ENCODE measurements at places on chromosomes 13 and 19.

DNA sequence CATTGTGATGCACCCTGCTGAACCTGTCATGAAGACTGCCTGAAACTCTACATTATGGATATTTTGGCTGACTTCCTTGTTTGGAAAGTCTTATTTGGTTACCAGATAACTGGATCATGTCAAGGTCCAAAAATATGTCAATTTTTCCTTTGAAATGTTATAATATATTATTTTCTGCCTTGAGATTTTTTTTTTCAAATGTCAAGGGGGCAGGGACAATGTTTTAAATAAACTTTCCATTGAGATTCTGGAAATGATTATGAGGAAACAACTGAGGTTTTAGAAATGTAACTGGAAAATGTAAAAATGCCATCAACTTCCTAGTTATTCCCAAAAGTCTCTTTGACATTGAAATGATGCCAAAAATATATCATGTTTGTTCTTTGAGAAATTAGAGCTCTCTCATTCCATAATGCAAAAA lies 117.0 kb downstream of the RFC3 start:
- DNase-seq: no peak

- DNase-seq: no peak
These were observed 101.5 kb upstream of the TSHZ3 start for GRCh38 chr19:31450696-31451095.

DNA sequence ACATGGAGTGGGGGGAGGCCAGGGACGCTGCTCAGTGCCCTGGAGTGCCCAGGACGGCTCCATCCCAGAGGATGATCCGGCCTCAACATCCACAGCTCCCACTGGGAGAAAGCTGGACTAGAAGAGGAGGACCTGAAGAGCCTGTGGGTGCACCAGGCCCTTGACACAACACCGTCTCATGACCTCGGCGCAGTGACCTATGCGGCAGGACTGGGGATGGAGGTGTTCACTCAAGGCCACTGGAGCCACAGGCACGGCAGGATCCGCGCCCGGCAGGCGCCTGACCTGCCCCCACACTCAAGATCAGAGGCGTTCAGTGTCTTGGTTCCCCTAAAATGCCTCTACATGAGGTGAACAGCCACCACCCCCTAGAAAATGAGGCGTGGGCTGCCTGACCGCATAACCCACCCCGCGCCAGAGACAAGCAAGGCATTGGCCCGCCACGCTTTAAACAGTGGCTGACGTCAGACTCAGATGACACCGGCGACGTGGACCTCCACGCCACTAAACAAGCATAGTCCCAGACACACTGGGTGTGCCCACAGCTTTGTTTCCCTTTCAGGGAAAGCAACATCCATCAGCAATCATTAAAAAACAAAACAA lies 8.0 kb downstream of the SGTA start:
- DNase-seq: no peak

DNA sequence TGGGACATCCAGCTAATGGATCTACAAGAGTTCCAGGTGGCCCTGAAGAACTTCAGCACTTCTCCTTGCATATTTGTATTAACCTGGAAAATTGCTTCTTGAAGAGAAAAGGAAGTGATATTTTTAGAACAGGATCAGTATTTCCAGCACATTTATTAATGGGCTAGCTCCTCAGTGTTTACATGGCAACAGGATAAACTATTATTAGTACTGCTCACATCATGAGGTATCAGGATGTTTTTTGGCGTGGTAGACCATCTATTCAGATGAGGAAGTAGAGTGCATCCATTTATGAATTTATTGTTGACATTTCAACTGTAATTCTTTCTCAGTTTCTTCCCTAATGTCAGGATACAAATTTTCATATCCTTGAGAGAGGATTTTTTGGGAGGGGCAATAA lies 144.4 kb downstream of the KCNRG start:
- no peak for DNase-seq

- DNase-seq: no peak
These were observed 122.4 kb downstream of the DLEU7 start for GRCh38 chr13:50720861-50721671.

DNA sequence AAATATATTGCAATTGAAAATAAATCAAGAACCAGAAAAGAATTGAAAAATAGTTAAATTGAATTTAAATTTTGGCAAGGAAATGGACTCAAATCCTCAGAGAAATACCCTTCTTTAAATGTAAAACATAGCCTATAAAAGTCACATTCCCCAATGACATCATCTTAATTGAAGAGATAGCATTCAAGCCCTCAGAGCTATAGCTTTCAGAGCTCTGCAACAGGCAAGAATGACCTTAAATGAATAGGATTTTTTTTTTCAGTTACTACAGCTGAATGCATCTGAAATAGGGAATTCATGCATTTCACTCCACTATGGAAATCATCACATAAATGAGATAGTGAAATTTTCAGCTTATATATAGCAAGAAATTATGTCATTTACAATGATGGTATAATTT lies 1049.0 kb downstream of the OLFM4 start:
- DNase-seq: no peak

- DNase-seq: no peak
These were observed 189.7 kb downstream of the SHISA2 start for GRCh38 chr13:25862156-25862555.

DNA sequence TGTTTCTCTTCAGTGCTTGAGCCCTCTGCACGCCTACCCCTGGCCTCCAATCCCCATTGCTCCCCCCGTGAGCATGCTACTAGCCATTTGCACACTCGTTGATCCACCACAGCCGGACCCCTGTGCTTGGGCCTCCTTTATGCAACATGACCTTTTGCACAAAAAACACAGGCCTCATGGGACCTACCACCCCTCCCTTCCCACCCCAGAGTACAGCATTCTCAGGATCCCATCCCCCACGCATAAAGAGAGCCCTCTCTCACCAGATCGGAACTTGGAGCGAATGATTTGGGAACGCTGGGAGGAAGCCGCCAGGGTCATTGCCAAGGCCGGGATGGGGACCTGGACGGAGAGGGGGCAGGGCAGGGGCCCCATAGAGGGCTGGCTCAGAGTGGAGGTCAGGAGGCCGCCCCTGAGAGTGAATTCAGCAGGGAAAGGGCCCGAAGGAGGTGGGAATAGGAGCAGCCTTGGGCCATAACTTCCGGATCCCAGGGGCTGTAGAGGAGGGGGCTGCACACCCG lies 754 bp downstream of the MAMSTR start:
- no peak for DNase-seq

DNA sequence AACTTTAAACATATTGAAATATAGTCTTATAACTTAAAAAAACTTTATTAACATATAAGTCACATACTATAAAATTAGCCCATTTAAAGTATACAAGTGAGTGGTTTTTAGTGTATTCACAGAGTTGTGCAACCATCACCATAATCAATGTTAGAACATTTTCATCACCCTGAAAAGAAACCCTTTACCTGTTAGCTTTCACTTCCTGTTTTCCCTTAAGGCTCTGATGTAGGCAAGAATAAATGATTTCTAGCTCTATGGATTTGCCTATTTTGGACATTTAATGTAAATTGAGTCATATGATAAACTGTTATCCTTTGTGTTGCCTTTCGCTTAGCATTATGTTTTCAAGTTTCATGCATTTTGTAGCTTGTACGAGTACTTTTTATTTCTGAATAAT lies 15.6 kb downstream of the ZNF568 start:
- no peak for DNase-seq

- DNase-seq: no peak
These were observed 5.5 kb upstream of the TMTC4 start for GRCh38 chr13:100680131-100680530.

DNA sequence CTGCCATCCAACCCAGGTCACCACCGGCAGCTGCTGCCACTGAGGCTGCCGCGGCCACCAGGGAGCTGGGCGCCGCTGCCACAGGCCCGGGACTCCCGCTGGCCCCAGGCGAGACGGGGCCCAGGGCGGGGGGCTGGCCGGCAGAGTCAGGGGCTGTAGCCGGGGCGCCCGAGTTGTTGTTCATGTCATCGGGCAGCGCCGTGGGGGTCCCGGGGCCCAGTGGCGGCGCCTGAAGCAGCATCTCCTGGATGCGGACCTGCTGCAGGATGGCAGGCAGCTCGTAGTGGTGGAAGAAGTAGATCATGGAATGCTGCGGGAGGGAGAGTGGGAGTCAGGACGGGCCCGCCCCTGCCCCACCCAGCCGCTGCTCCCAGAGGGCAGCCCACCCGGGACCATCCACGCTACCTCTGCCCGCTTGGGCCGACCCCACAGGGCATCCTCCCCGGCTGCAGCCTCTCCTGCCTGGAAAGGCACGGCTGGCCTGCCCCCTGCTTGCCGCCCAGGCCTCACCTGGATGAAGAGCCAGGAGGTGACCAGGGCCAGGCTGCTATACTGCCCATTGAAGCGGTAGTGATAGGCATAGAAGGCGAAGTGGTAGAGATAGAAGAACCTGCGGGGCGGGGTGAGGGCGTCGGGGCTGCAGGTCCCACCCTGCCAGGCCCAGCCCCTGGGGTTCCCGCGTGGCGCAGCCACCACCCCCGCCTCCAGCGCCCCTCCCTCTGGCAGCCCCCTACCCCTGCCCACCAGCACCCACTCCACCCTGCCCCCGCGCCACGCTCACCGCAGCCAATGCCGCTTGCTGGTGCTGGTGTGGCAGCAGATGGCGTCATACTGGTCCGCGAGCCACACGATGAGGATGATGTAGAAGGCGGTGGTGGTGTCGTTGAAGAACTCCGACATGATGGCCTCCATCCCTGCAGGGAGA lies 10.1 kb downstream of the TMEM259 start:
- DNase-seq: no peak

GRCh38 chr19:35498984-35499527 lies 8.8 kb upstream of the KRTDAP start:
- no peak for DNase-seq

DNA sequence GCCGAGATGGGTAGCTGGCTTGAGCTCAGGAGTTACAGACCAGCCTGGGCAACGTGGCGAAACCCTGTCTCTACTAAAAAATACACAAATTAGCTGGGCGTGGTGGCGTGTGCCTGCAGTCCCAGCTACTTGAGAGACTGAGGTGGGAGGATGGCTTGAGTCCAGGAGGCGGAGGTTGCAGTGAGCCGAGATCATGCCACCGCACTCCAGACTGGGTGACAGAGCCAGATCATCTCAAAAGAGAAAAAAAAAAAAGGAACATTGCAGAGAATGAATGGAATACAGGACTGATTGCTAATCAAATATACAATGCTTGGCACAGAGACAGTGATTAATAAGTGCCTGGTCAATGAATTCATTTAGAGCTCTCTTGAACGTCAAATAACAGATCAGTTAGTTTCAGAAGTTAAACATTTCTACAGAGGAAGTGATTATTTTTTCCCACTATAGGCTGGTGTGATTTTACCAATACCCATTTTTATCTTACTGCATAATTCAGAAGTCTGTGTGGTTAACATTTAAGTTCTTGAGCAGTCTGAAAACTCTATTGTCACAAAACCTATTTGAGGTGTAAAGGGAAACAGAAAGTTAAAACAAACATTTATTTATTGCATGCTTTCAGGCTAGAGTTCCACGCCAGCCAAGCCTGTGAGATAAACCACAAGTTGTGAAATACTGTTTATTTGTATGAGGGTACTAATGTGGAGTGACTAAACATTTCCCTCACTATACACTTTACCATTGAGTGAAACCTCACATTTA lies 7.7 kb upstream of the TBC1D4 start:
- DNase-seq: no peak

GRCh38 chr13:76425935-76426334 lies 460.3 kb downstream of the KCTD12 start:
- DNase-seq: no peak

GRCh38 chr19:8682931-8683330 lies 15.7 kb downstream of the ACTL9 start:
- no peak for DNase-seq

- no peak for DNase-seq
These were observed 16.4 kb downstream of the SIX5 start for GRCh38 chr19:45752639-45753038.

DNA sequence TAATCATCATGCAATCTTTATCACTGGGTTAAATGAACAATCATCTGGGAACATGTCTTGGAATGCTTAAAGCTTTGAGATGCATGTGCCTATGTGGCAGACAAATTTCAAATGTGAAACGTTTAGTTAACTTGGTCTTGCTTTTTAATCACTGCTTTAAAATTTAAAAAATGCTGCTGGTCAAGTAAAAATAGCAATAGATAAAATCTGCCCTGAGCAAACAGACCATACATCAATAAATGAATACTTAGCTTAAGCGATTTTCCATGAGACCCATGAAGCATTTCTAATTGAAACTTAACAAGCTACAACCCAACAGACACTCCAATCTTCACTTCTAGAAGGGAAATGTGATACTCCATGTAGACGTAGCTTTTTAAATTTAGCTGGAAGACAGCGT lies 1.9 kb upstream of the KL start:
- DNase-seq: no peak

DNA sequence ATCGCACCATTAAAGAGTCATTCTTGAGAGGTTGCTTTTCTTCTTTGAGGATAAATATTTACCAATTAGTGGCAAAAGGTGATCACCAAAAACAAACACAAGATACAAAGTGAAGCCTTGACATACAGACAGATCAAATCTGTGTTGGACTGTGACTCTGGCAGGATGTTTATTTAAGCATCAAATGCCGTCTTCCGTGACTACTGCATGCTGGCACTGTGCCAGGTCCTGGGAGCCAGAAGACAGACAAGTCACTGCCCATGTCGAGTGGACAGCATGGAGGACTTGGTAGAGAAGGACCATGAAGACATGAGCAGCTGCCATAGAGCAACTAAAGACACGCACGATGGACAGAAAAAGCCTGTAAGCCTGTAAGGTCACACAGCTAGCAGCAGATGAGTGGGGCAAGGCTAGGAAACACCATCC lies 92.8 kb upstream of the FARP1 start:
- no peak for DNase-seq

GRCh38 chr19:2827840-2828489 lies 8.3 kb downstream of the ZNF554 start:
- no peak for DNase-seq

DNA sequence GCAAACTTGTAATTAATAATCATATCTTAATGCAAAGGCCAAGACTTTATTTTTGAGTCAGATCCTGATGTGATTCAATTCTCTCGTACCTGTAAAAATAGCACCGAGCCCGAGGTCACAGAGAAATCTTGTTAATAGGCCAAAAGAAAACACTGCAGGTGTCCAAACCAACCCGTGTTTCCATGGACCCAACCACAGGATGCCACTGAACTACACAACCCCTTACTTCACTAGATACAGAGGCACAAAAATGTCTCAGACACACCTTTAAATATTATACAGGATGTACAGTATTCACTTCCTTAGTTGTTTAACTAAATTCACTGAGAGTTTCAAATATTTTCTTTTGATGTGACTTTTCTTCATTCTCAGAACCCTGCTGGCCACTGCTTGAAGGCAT lies 530.9 kb downstream of the MYO16 start:
- DNase-seq: no peak

DNA sequence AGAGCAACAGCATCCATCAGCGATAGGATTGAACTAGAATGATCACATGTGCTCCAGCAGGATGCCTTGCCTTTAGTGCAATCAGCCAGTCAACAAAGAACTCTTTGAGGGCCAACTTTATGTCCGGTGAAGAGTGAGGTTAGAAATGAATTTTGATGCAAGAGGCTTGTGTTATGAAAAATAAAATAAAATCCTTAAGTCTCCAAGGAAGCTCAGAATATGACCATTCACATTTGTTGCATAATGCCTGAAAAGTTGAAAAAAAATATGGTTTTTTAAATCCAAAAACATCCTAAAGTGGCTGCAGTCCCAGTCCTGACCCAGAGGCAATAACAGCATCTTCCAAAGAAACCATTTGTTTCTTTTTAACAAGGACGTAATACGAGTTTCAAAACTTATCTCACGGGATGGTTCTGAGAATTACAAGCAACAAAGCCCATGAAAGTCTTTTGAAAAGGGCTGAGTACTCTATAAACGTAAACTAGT lies 61.3 kb downstream of the DCLK1 start:
- DNase-seq: no peak

- no peak for DNase-seq
These were observed 10.9 kb downstream of the TMEM255B start for GRCh38 chr13:113769881-113770280.

Measured in nucleus accumbens (tissue), 56 donors.